Ammon's horn (tissue), 1 donor: ENCODE measurements at places on chromosomes 6 and 20.
A peak's percentile ranks its signal among the peaks of the same experiment; 100 is the strongest.

DNA sequence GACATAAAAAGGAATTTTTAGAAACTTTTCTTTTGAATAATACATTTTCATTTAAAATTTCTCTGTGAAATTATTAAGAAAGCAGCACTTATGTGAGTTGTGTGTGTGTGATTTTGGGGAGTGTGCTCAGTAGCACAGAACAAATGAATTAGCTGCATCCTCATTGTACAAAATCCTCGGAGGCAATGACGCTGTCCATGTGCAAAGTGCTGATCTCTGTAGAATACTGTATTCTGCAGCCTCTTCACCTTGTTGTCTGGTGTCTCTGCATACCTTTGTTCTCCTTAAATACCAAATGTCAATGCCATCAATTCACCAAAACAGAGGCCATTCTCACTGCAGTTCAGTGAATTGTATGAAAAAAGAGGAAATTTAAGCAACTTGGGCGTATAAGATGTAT is 838.4 kb downstream of the QKI start:
- DNase-seq, result no peak

- DNase-seq, result peak; percentile 35
These were observed 2.7 kb upstream of the MICA start for GRCh38 chr6:31400467-31401289.

DNA sequence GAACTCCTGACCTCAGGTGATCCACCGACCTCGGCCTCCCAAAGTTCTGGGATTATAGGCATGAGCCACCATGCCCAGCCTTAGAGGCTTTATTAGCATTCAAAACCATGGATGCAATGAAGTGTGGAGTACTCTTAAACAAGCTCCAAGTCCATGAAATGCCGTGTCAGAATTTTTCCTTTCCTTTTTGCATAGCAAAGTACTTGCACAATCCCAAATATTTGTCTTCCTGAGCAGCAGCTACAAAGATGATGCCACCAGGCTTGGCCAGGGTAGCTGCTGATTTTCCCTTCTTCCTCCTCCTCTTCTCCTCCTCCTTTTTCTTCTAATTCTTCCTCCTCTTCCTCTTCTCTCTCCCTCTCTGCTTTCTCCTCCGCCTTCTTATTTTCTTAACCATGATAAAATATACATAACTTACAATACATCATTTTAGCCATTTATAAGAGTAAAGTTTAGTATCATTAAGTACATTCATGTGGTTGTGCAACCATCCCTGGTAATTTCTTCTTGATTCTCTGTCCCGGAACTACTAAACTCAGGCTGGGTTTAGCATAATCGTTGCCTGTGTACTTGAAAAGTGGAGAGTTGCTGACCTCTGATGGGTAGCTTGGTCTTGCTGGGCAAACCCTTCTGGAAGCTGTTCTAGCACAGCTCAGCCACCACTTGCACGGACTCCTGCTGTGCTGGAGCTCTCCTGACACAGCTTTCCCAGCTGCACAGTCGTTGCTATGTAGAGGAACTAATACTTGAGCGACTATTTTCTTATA is 20.3 kb downstream of the MUCL3 start:
- no peak for DNase-seq

DNA sequence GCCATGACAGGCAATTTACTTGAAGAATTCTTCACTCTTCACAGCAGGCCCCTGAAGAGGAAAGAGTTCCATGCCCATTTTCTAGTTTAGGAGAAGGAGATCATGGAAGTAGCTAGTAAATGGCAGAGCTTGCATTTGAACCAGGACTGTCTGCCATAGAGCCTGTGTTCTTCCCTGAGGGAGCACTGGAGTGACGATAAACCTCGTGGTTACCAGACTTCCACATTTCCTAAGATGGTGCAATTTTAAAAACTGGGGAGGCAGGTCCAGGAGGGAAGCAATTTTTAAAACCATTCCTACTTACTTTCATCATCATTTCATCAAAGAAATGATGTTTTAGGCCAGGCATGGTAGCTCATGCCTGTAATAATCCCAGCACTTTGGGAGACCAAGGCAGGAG is 36.8 kb downstream of the STK35 start:
- no peak for DNase-seq

DNA sequence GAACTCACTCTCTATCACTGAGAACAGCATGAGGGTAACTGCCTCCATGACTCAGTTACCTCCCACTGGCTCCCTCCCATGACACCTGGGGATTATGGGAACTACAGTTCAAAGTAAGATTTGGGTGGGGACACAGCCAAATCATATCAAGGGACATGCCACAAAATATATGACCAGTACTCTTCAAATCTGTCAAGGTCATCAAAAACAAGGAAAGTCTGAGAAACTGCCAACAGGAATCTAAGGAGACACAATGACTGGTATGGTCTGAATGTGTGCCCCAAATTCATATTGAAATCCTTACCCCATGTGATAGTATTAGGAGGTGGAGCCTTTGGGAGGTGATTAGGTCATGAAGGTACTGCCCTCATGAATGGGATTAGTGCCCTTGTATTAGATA is 258.8 kb downstream of the TPBG start:
- DNase-seq, result no peak

DNA sequence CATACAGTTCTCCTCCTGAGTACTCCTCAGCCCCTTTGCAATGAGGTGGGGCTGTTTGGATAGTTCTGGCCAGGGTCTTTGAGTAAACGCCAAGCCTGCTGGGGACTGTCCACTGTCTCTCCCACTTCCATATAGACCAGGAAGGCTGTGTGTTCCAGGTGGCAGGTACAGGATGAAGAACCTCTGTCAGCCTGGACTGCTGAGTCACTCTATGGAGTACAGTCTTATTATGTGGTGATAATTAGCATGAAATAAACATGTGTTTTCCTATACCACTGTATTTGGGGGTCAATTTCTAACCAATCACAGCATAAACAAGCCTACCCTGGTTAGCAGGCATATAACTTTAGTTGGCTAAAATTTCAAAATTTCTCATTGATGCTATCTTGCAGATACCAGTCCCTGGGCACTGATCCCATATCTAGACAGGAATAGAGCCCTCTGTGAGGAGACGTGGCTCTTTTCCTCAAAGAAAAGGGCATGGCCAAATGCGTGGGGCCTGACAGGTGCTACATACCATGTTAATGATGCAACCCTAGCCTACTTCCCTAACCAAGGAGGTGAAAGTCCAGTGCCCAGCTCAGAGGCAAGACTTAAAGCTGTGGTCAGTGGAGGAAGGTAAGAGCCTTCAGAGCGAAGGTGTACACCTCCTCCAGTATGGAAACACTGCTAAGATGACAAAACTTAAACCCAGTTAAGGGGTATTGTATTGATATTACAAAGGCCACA is 4.5 kb upstream of the ALDH8A1 start:
- no peak for DNase-seq

GRCh38 chr6:40164345-40164755 is 230.1 kb upstream of the MOCS1 start:
- DNase-seq, result peak; percentile 66

DNA sequence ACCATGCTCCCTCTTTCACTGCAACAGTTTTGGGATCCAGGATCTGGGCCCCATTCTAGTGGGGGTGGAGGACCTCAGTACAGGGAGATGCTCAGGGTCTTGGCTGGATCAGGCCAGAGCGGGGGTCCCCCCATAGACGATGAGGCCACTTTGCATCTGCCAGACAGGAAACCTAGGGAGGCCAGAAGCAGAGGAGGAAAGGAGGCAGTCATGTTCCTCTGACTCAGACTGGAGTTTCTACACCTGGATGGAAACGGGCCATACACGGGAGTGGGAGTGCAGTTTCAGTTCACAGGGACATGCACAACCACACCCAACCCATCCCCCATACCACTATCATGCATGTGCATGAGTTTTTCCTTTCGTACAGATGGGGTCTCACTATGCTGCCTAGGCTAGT is 3.6 kb upstream of the EMILIN3 start:
- no peak for DNase-seq

DNA sequence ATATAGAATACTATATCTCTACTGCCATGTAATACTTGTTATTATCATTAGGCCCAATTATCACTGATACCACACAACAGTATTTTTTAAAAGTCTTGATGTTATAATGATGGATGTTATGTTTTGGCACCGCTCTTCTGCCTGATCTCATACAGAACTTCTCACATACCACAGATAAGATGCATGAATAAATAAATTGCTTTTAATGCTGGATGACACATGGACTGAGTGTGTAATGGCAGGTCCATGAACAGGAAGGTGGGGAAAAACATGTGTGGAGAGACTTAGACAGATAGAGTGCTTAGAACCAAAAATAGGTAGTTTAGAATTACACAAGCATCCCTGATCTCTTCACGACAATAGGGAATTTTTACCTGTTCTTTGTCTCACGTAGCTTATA is 258.4 kb upstream of the MARCKS start:
- no peak for DNase-seq

DNA sequence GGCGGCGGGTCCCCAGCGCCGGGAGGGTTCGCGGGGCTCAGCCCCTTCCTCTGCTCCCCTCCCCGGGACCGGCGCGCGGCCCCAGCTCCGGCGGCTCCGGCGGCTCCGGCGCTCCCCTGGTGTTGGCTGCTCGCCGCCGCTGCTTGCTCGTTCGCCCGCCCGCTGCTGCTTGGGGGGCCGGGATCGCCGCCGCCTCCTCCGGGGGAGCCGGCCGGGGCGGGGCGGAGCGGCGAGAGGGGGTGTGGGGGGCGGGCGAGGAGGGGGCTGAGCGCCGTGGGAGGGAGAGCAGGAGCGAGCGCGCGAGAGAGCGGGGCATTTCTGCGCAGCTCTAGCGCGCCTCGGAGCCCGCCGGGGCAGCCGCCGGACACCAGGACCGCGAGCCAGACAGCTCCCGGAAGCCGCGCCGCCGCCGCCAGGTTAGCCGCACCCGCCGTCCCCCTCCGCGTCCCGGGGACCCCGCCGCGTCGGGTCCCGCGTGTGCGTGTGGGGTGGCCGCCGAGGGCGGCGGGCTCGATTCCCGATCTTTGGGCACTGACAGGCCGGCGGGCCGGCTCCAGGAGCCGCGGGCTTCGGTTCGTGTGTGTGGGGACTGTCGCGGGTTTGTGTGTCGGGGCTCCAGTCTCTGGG is 62.0 kb upstream of the EPB41L1 start:
- no peak for DNase-seq

DNA sequence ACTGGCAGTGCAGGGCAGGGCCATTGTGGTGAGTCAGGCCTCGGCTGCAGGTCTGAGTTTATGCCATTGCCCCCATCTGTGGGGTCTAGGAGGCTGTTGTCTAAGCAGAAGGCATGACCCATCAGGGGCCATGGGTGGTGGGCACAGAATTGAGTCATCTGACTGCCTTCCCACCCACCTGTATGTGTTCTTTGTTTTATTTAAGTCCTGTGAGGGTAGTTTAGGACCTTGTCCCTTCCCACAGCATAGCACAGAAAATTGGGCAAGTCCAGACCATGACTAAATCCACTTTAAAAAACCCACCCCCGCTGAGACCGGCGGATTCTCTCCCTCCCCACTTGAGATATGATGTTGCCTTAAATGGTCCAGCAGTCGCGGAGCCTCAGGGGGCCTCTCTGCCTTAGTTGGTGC is 40.3 kb downstream of the ERMARD start:
- DNase-seq, result no peak

- DNase-seq, result no peak
These were observed 381 bp upstream of the BICRAL start for GRCh38 chr6:42781546-42781795.

DNA sequence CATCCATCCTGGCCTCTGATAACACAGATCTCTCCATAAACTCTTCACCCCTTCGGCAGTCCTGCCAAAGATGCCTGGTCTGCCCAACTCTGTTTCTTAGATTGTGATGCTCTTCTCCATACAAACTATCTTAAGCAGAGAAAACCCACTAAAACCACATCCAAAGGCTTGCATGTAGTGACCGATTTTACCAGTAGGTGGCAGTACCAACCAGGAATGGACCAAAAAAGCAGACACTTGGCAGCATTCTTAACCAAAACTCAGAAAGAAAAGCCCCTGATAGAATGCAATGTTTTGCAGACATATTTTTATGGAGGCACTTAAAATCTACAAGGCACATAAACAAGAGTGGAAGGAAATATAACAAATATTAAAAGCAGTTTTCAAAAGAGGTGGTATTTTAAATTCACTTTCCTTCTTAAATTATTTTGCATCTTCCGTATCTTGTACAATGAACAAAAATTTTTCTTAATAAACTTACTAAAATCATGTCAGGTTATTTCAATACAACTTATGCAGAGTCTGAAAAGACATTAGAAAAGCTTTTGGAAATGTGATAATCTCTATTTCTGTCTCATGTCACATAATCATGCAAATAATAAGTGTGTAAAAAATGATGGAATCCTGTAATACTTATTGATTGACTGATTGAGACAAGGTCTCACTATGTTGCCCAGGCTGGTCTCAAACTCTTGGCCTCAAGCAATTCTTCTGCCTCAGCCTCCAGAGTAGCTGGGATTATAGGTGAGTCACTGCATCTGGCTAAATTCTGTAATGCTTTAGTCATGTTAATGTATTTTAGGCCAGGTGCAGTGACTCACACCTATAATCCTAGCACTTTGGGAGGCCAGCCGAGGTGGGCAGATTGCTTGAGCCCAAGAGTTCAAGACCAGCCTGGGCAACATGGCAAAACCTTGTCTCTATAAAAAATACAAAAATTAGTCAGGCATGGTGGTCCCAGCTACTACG is 29.4 kb downstream of the LRP11 start:
- DNase-seq, result peak; percentile 78

DNA sequence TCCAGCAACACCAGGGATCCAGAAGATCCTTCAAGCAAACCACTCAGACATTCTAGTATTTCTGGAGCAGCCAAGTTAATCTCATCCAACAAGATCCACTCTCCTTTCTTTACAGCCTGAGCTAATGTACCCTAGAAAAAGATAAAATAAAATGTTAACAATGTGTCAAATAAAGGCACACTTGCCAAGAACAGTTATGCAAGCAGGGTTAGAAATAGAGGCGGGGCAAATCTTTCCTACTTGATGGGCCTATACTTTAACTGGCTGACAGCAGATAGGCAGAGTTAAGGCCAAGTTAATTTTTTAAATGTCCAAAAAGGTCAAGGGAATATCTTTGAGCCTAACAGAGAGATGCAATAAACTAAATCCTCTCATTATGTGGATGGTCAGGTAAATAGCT is 60.8 kb downstream of the MDN1 start:
- DNase-seq, result no peak

DNA sequence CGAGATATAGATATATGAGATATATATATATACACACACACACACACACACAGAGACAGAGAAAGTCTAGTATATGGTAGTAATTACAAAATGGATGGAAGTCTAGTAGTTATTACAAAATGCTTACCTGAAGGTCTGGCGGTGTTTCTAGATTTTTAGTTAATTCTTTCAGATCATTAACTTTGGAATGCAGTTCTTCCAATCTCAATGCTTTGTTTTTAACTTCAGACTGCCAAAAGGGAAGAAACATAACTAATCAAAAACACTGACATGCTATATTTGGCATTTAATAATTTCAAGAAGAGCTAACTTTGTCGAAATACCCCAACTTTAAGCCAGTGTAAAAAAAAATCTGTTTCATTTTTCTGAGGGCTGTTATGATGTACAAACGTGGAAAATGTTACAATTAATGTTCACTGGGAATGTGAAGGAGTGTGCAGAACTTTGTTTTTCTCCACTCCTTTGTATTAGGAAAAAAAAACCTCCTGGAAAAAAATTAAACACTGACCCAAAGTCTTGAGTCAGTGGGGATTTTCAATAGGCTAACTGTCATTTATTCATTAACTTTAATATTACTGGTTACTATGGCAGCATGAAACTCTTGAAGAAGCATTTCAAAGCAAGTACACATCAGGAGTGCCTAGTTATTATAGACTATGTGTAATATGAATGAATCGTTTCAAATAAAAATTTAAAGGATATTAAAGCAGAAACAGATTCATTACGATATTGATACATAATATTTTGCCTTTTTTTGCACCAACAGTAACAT is 232.9 kb downstream of the SYNE1 start:
- DNase-seq, result no peak
